Sciatic nerve (tissue), 2 donors: ENCODE measurements at places on chromosomes 5 and 9. TPM values are rescaled to one million over a fixed set of nuclear protein-coding genes. Genes with fewer than 3 reads are reported as not detected.

DNA sequence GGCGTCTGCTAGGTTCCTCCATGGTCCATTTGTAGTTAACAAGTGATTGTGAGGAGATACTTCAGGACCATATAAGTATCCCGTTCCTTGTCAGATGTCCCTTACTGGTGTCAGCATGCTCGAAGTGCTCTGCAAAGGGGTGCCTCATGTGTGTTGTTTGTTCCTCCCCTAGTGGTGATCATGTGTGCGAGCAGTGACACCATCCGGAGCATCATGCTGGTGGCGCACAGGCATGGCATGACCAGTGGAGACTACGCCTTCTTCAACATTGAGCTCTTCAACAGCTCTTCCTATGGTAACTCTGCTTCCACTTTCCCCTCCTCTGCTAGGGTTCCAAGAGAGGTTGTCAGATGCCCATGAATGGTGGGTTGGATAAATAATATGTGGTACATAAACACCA is 13.4 kb downstream of the NPR3 start:
- no peak for DNase-seq

DNA sequence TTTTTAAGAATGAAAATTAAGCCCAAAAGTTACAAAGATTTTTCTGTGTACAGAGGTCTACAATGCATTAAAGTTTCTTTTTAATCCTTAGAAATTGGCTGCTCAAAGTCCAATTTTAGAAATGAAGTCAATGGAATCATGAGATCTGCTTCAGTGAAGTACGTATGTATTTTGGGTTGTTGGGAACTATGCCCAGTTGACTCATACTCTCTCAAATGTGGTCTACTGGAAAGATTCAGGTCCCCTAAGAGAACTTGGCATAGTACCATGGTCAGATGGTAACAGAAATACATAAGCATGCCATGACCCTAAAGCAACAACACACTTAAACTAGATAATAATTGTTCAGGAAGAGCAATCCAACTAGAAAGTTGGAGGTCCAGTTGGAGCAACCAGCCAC is 23.0 kb downstream of the FBLL1 start:
- no peak for DNase-seq

Gene SLC6A7
- not detected for total RNA-seq

Gene PCDHGA7
- total RNA-seq, result 7.3 TPM
